ENCODE measurements at places on chromosomes 12 and 14.

DNA sequence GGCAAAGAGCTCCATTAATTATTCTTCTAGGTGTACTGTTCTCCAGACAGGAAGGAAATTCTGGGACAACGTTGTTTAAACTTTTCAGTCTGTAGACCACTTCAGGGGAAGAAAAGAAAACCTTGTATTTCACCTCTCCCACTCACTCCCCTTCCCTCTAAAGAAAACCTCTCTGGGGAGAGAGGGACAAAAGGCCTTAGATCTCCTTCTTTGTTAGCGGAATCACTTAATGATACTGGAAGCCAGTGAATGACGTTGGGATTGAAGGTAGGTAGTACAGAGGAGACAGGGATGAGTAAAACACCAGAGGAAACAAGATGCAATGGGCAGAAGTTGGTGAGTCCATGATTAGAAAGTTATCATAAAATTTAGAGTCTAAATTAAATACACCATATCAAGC lies 38.7 kb upstream of the SGPP1 start:
- DNase-seq: no peak

DNA sequence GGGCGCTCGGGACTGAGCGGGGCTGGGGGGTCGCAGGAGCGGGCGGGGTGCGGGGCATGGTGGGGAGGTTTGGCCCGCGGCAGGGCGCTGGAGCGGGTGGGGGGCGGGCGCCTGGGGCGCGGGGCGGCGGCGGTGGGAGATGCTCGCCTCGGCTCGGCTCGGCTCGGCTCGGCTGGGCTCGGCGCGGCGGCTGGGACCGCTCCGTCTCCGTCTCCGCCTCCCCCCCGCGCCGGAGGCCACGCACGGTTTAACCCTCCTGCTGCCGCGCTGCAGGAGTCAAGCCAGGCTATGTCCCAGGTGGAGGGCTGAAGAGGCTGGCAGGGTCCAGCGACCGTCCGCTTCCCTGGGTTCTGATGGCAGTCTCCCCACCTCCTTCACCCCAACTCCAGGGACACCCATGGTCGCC lies at the start of gene PIANP:
TSS of gene PIANP (minus strand) at position 170 of the 406 bp plus-strand sequence. CDS start 2,754 bp downstream, outside the sequence.
- DNase-seq: peak; percentile 55

GRCh38 chr12:81963636-81964035 lies 204.5 kb upstream of the PPFIA2 start:
- no peak for DNase-seq

DNA sequence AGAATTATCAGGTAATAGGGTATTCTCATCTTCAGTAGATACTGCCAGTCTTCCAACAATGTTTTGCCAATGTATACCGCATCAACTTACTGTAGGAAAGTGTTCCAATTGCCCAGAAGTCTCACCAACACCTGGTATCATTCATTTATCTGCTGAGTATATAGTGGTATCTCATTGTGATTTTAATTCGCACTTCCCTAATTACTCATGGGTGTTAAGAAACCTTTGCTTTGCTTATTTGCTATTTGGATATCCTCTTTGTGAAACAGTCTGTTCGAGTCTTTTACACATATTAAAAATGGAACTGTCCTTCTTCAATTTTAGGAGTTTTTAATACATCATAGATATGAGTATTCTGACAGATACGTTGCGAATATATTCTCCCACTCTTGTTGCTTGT lies 6.1 kb downstream of the TM7SF3 start:
- no peak for DNase-seq

GRCh38 chr12:129193263-129193871 lies 340.1 kb downstream of the GLT1D1 start:
- DNase-seq: no peak

DNA sequence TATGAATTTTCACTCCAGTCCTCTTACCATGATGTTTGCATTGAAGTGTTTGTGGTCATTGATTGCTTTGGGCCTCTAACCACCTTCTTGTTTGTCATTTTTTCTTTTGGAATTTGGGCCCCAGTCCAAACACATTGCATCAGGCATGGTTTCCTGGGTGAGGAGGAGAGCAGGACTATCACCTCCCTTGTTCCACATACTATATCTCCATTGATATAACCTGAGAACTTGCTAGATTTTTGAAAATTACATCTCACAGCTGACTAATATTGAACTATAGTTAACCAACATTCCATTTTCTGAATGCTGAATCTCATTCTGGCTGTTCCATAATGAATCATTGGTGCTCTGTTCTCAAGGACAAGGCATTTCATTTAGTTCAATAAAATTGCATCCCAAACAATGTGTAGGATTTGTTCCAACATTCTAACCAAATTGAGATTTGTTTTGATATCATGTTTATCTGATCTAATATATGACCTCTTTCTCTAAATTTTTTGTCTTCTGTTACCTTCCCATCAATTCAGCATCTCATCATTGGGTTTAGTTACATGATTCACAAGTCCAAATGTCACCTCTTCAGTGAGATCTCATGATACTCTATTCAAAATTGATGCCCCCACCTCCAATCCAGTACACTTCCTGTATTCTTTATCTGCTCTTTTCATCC lies 329.0 kb downstream of the ZFP36L1 start:
- DNase-seq: no peak

- no peak for DNase-seq
Measured at GRCh38 chr12:19003141-19003540, 126.4 kb upstream of the PLEKHA5 start.

DNA sequence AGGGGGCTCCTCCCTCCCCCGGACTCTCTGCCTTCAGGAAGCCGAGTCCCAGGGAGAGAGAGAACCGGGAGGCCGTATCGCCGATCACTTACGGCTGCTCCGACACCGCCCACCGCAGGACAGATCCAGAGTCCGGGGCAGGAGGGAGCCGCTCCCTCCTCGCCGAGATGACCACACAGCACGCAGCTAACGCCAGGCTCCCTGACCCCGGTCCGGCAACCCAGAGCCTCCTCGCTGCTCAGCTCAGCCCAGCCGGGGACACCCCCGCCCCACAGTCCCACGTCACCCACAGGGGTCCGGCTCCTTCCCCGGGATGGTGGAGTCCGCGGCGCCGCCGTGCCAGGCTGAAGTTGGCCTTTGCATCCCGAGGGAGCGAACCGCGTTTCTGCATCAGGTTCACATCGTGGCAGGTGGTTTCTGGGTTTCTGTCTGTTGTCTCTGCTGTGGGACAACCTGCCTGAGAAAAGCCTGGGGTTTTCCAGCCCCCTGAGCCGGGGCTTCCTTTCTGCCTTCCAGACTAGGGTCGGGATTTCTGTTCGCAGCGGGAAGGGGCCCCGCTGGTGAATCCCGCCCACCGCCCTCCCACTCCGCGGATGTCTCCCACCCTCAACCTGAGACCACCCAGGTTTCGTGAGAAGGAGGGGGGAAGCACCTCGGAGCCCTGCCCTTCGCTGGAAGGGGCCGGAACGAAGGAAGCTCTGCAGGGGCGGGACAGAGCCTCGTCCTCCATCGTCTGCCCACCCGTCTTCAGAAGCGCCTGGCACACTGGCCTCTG lies 61.2 kb downstream of the NOC4L start:
- DNase-seq: no peak

DNA sequence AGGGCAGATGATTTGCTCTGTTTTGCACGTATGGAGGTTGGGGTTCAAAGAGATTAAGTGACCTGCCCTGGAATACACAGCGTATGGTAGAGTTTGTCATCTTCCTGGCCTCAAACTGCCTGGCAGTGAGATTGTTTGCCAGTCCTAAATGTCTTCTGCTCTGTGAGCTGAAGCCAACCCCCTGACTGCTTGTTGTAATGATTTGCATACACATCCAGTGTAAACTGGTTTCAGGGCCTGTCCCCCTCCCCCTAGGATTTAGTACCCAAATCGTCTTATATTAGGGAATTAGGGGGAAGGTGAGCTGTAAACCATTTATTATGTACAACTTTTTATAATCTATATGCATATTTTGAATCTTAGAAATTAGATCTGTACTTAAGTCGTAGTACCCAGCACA lies 38.4 kb downstream of the AKAP3 start:
- no peak for DNase-seq

GRCh38 chr14:83301791-83302190 lies 1768.1 kb upstream of the SEL1L start:
- DNase-seq: no peak

DNA sequence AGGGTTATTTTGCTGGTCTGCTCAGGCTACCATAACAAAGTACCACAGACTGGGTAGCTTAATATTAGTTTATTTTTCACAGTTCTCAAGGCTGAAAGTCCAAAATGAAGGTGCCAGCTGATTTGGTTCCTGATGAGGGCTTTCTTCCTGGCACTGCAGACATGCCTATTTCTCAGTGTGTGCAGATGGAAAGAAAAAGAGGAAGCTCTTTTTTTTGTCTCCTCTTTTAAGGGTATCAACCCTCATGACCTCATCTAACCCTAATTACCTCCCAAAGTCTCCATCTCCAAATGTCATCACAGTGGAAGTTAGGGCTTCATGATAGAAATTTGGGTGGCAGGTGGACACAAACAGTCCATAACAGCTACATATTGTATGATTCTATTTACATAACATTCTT lies 25.0 kb upstream of the POLR3B start:
- no peak for DNase-seq

GRCh38 chr14:68841016-68841809 lies 48.3 kb upstream of the ZFP36L1 start:
- no peak for DNase-seq

DNA sequence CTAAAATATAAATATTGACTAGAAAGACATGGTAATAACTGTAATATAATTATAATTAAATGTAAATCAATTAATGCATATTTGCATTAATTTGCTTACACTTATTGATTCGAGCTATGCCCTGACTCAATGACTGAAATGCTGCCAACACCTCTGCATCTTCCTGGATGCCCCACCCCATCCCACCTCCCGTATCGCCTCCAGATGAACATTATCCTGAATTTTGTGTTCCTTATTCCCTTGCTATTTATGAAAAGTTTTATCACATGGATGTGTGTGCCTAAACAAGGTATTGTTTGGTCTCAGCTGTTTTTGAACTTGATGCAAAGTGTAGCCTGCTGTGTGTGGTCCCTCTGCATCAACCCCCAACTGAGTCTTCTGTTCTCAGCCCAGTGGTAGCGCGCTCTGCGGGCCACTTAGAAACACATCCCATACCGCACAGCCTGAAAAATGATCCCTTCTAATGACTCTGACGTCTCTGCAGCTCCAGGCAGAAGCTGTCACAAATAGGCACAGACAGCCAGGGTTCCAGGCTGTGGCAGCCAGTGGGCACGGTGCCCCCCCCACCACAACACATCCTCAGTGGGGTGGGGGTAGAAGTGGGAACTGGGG lies 96.5 kb downstream of the PRMT8 start:
- peak; percentile 4 for DNase-seq

- DNase-seq: no peak
Measured at GRCh38 chr12:68138480-68138879, 21.1 kb downstream of the IFNG start.

DNA sequence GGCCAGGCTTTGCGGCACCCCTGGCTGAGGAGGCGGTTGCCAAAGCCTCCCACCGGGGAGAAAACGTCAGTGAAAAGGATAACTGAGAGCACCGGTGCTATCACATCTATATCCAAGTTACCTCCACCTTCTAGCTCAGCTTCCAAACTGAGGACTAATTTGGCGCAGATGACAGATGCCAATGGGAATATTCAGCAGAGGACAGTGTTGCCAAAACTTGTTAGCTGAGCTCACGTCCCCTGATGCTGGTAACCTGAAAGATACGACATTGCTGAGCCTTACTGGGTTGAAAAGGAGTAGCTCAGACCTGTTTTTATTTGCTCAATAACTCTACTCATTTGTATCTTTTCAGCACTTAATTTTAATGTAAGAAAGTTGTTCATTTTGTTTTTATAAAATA lies 9.9 kb downstream of the DYRK2 start:
- no peak for DNase-seq

- DNase-seq: peak; percentile 79
Measured at GRCh38 chr14:99682809-99683618, 1.1 kb upstream of the CYP46A1 start.

- peak; percentile 44 for DNase-seq
Measured at GRCh38 chr12:51593539-51593938, 2.5 kb downstream of the SCN8A start.

GRCh38 chr12:127381043-127381668 lies 885.8 kb upstream of the TMEM132C start:
- DNase-seq: no peak

DNA sequence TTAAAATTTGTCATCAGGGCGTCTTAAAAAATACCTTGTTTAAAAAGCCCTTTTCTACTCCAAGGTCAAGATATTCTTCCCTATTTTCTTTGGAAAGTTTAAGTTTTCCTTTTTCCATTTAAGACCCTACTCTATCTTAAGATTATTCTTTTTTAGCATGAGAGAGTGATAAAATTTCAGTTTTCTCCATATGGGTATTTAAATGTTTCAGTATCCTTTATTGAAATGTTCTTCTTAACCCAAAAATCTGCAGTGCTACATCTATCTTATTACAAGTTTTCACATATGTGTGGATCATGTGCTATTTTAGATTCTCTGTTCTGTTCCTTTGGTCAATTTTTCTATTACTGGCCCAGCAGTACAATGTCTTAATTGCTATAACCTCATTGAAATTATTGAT lies 202.2 kb downstream of the TTC6 start:
- DNase-seq: no peak

- no peak for DNase-seq
Measured at GRCh38 chr14:68208626-68209317, 389.2 kb downstream of the RAD51B start.

- DNase-seq: no peak
Measured at GRCh38 chr14:42469637-42470426, 863.2 kb downstream of the LRFN5 start.

GRCh38 chr14:23085458-23085857 lies 9.5 kb downstream of the ACIN1 start:
- DNase-seq: no peak

GRCh38 chr12:116497051-116497591 lies 62.1 kb upstream of the MAP1LC3B2 start:
- no peak for DNase-seq

DNA sequence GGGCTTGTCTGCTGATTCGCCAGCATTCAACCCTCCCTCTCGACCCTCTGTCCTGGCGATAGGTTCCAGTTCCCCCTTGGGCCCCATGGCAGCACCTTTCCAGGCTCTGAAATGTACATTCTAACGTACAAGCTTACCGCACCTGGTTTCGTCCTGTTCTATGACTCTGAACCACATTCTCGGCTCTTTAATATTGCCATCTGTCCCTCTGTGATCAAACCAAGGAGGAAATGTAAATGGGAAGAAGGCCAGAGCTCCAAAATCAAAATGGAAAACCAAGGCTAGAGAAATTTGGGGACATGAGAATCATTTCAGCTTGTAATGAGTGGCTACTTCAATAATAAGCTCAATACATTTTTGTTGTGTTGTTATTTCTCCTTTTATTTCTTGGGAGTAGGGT lies 117.2 kb downstream of the TTC7B start:
- DNase-seq: no peak

DNA sequence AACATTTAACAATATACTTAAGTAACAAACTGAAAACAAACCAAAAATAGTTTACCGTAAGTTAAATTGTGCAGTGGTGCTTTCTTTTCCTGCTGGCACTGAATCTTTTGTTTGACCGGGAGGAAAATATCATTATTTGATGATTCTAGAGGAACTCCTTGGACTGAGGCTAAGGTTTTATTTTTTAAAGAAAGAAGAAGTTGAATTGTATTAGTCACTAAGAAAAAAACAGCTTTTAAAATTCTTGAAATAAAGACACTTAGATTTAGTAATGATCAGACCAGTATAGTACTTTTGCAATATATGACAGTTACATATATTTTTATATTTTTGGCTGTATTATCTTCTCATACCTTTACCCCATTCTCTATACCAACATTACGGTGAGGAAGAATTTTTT lies 10.3 kb downstream of the MIS18BP1 start:
- no peak for DNase-seq

GRCh38 chr12:111453071-111453989 lies 47.6 kb downstream of the SH2B3 start:
- no peak for DNase-seq

GRCh38 chr14:94484481-94484880 lies 8.5 kb upstream of the SERPINA9 start:
- no peak for DNase-seq

GRCh38 chr14:64733899-64734298 lies 29.7 kb downstream of the PLEKHG3 start:
- DNase-seq: no peak
